ENCODE measurements at places on chromosomes 7 and 10. TPM values are rescaled to one million over a fixed set of nuclear protein-coding genes. Genes with fewer than 3 reads are reported as not detected.

The POM121C gene
- polyA plus RNA-seq = 12.7 TPM

The STEAP4 gene
- 60.6 TPM for polyA plus RNA-seq

The TBRG4 gene
- polyA plus RNA-seq = 27.1 TPM

The LEP gene
- polyA plus RNA-seq = 37.0 TPM

The MDH2 gene
- polyA plus RNA-seq = 74.3 TPM

The PAPSS2 gene
- polyA plus RNA-seq = 20.8 TPM

The PLEKHA1 gene
- polyA plus RNA-seq = 15.0 TPM

The RGS10 gene
- 11.7 TPM for polyA plus RNA-seq

The LRGUK gene
- 0.19 TPM for polyA plus RNA-seq

The GNGT1 gene
- polyA plus RNA-seq = not detected

The CPA2 gene
- 4.2 TPM for polyA plus RNA-seq

The PKD2L1 gene
- 0.34 TPM for polyA plus RNA-seq
